Mesenteric fat pad (tissue), 1 donor: ENCODE measurements at places on chromosomes 11 and 22.
A peak's percentile ranks its signal among the peaks of the same experiment; 100 is the strongest.

DNA sequence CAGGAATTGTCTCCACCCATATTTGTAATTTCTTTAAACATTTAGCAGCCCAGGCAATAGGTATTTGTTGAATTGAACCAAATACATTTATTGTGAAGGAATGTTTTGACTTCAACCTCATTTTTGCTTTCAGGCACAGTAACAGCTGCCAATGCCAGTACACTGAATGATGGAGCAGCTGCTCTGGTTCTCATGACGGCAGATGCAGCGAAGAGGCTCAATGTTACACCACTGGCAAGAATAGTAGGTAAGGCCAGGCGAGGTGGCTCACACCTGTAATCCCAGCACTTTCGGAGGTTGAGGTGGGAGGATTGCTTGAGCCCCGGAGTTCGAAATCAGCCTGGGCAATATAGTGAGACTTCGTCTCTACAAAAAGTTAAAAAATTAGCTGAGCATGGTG, 20.9 kb downstream of the ACAT1 start:
- no peak for DNase-seq

- DNase-seq, result no peak
Observed at GRCh38 chr11:31106968-31107576, 262.5 kb downstream of the DCDC1 start.

DNA sequence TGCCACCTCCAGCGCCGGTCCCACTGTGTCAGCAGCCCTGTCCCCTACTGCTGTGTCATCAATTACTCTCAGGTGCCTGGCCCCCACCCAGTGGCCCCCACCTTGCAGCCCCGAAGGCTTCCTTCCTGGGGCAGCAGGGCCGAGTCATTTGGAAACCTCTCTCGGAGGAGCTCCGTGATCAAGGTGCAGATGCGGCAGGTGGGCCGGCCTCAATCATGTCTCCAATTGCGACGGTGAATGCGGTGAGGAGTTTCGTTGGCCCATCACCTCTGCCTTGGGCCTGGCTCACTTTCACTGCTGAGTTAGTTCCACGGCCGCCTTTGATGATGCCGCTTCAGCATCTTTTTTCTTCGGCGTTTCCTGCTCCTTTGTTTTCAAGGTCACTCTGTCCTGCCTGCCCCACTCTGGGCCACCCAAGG, 11.3 kb upstream of the CXCR5 start:
- DNase-seq, result no peak

- no peak for DNase-seq
Observed at GRCh38 chr11:10352921-10353550, 48.2 kb downstream of the ADM start.

- DNase-seq, result peak; percentile 87
Observed at GRCh38 chr22:24091551-24092420, 80.7 kb downstream of the CABIN1 start.

GRCh38 chr22:21837248-21837979, 30.0 kb downstream of the MAPK1 start:
- no peak for DNase-seq

DNA sequence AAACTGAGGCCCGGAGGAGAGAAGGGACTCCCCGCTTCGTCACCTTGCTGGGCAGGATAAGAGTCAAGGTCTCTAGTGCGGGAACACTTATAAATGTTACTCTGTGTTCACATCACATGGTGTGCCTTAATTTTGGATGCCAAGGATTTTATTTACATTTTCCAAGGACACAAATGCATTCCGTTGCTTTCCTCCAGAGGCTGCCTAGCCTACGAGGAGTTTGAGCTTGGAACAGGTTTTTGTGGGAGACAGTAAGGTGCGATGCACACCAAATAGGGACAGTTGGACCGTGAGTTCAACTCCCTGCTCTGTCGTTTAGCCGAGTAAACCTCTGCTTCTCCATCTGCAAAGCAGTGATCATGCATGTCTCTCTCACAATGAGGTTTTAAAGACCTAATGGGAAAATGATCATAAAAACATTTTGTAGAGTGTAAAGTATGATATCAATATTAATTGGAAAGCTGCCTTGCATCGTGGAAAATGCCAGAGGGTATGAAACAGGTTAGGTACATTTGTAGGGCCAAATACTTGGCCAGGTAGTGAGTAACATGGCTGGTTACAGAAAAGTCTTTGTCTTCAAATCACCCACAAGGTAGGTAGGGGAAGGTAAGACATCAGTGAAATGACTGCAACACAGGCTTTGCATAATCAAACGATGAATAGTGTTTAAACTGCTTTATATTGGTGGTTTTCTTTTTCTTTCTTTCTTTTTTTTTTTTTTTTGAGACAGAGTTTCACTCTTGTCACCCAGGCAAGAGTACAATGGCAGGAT, 61.8 kb downstream of the ST3GAL4 start:
- no peak for DNase-seq

- no peak for DNase-seq
Observed at GRCh38 chr11:47358731-47359051, 6.2 kb upstream of the MYBPC3 start.

DNA sequence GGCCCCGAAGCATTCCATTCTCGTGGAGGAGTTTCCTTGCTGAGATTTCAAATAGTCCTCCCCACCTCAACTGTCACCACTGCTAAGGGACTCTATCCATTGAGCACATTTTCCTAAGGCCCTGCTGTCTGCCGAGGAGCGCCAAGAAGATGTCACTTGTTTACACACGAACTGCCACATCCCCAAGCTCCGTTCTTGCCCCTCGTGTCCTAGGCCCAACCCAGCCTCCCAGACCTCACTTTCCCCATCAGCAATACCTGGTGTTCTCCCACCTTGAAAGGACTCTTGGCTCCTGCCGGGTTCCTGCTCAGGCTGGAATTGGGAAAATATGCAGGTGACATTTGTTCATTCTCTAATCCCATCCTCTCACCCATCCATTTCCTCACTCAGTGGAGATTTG, 4.0 kb upstream of the MYO7A start:
- no peak for DNase-seq

DNA sequence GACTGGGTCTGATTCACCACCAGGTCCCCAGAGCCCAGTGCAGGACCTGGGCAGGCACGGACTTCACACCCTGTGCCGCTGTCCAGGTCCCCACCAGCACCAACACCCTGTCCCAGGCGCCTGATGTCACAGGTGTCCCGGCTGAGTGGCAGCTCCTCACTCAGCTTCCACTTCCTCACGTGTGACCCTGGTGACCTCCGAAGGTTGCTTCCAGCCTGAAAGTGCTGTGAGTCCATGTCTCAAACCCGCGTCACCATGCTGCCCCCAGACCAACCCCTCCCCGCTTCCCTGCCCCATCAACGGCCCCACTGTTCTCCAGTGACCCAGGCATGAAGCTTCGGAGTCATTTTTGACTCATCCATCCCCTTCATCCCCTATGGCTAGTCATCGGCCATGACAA, 25.7 kb upstream of the PICK1 start:
- no peak for DNase-seq

- DNase-seq, result no peak
Observed at GRCh38 chr22:44628835-44629234, 73.2 kb upstream of the PRR5 start.

- DNase-seq, result peak; percentile 92
Observed at GRCh38 chr11:108497317-108498045, 703 bp downstream of the POGLUT3 start.

GRCh38 chr11:2306877-2307500, 5.2 kb downstream of the TSPAN32 start:
- peak; percentile 75 for DNase-seq

DNA sequence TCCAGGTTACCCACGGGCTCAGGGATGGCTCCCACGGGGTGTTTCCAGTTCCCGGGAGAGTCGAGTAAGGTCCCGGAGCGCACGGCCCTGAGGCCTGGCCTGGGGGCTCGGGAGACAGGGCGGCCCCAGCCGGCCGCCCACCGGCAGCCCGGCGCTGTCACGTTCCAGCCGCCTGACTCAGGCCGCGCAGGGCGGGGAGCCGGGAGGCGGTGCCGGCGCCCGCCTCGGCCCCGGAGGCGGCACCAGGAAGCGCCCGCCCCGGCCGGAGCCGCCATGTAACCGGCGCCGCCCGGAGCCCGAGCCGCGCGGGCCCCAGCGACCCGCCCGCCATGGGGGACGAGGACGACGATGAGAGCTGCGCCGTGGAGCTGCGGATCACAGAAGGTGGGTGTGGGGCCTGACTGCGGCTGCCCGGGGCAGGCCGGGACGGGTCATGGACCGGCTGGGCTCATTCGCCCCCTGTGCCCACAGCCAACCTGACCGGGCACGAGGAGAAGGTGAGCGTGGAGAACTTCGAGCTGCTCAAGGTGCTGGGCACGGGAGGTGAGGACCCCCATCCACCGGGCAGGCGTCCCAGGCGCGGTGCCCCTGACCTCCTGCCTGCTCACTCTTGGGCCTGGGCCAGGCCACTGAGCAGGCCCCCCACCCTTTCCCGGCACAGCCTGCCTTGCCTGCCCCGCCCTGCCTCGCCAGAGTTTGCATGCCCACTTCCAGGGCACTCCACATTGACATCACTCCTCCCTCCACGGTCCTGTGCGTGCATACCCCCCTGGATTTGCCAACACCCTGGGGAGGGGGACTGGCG, at the start of gene RPS6KA4:
Gene RPS6KA4 (plus strand): TSS at position 256 of the 805 bp plus-strand sequence. CDS start 74 bp downstream, at position 330.
- no peak for DNase-seq

DNA sequence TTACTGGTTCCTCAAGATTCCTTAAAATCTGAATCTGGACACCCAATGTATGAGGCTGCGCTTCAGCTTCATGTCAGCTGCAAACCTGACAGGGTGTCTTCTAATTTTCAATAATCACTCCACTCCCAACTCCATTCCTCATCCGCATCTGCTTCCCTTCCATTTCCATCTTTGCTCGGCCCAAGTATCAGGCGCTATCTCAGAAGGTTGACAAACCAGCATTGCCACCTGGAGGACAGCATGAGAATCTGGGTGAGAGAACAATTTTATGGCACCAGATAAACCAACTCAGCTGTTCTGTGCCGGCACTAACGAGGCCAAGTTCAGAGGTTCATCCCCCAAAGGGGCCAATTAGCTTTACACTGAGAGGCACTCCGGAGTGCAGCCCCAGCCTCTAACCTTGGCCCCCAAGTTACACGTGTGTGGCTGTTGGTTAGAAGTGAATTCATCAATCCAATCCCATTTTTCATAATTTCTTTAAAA, 79.1 kb upstream of the LMO2 start:
- DNase-seq, result no peak

DNA sequence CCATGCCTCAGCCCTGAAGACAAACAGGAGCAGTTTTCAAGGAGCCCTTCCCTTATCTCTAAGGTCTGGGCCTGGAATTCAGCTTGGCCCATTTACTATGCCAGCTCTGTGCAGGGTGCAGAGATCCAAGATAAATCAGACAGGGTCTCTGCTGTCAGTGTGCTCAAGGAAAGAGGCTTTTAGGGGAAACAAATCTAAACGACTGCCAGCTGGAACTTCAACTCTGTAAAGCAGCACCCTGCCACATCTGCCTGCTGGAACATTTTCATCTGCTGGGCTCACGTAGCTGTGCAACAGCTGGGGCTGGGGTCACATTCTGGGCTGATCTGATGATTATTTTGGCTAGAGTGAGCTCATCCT, 19.8 kb upstream of the EHF start:
- no peak for DNase-seq

DNA sequence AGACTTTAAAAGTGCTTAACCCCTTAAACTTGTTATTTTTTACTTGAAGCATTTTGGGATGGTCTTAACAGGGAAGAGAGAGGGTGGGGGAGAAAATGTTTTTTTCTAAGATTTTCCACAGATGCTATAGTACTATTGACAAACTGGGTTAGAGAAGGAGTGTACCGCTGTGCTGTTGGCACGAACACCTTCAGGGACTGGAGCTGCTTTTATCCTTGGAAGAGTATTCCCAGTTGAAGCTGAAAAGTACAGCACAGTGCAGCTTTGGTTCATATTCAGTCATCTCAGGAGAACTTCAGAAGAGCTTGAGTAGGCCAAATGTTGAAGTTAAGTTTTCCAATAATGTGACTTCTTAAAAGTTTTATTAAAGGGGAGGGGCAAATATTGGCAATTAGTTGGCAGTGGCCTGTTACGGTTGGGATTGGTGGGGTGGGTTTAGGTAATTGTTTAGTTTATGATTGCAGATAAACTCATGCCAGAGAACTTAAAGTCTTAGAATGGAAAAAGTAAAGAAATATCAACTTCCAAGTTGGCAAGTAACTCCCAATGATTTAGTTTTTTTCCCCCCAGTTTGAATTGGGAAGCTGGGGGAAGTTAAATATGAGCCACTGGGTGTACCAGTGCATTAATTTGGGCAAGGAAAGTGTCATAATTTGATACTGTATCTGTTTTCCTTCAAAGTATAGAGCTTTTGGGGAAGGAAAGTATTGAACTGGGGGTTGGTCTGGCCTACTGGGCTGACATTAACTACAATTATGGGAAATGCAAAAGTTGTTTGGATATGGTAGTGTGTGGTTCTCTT, 2.8 kb downstream of the MALAT1 start:
- no peak for DNase-seq

DNA sequence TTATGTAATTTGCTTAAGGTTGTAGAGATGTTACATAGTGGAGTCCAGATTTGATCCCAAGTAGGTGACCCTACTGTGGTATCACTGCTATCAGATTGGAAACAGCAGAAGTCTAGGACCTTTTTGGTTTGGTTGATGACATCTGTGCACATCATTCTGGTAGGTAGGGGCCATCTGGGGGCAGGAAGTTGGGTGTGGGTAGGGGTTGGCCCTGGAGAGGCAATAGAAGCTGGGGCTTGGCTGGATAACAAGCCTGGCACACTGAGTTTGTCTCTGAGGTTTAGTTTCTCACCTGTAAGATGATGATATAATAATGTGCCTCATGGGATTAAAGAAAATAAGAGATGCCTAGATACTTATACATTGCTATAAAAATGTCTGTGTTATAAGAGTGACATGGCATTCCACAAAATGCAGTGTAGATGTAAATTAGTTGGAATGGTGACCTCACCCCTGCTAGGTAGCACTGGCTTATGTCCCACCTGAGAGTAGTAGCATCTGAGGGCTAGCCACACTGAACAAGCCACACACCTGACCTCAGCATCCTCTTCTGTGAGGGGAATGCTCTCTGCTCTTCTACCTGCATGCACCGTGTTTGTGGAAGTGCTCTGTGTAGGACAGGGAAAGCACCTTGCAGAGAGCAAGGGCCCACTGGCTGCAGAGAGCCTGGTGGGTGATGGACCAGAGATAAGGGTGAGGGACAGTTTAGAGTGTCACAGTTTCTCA, 36.9 kb downstream of the PTPRJ start:
- DNase-seq, result no peak

GRCh38 chr22:49523374-49524008, 304.2 kb downstream of the BRD1 start:
- DNase-seq, result no peak

- no peak for DNase-seq
Observed at GRCh38 chr11:120126620-120127019, 11.3 kb downstream of the TRIM29 start.

DNA sequence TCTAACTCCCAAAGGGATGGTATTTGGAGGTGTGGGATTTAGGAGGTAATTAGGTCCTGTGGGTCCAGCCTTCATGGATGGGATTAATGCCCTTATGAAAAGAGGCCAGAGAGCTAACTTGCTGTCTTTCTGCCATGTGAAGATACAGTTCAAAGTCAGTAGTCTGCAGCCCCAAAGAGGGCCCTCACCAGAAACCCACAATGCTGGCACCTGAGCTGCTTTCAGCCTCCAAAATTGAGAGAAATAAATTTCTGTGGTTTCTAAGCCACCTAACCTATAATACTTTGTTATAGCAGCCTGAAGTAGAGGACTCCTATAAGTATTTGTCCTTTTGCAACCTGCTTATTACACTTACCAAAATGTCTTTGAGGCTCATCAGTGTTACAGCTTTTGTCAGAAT, 16.2 kb downstream of the ATM start:
- no peak for DNase-seq
